ENCODE measurements at places on chromosomes 7 and 10.

GRCh38 chr10:95532536-95532935 is 28.6 kb downstream of the SORBS1 start:
- DNase-seq: no peak

DNA sequence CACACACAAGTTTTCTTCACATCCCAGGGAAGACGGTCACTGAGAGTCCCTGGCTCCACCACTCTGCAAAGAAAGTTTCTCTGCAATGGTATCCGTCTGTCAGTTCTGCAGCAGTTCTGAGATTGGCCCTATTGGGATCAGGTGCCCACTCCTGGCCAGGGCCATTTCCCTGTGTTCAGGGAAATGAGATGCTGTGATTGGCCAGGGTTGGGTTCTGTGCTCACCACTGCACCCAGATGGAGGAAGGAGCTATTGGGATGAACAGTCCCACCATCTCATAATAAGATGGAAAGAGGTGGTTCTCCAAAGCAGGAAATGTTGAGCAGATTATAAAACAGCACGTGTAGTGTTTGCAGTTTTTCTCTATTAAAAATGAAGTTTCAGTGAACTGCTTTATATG is 13.3 kb upstream of the PIP4K2A start:
- DNase-seq: no peak

DNA sequence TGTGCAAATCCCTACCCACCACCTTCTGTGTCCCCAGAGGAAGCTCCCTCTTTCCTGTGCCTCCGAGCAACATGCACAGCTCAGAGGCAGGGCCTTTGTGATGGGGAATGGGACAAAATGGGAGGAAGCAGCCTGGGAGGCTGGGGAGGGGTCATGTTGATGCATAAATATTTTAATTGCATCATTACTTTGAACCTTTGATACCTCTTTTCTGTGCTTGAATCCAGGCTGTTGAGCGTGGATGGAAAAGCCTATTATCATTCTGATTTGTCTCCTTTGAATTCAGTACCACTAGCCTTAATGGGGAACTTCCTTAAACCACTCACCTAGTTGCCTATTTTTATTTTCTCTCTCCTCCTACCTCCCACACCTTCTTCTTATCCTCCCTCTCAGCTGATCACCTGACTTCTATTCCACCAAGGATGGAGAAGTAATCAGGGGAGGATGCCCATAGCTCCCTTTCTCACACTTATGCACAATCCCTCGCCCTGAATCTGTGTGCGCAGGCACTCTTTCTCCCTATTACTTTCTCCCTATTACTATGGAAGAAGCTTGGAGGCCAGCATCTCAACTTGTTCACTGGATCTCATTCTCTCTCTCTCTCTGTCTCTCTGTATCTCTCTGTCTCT is 78.5 kb downstream of the SEC61G start:
- no peak for DNase-seq

DNA sequence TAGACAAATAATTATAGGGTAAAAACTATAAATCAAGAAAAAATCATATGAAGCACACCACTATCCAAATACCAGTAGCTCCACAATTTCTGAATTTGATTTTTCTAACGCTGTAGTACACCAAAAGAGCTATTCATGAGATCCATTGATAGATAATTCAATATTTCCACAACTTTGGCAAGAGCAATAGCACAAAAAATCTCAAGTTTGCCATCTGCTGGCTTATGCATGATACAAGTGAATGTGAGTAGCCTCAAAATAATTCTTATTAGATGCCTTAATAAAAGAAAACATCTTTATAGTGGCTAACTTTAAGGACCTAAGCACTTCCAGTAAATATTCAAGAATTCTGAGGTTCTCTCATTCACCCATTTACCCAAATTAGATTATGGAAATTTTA is 2.2 kb upstream of the TMEM196 start:
- DNase-seq: no peak

All from stimulated activated CD4-positive, alpha-beta T cell treated with anti-CD3 and anti-CD28 coated beads, Interleukin-4, amount 100 ng/mL, for 1 hour (primary cell).